Upper lobe of right lung (tissue), 1 donor: ENCODE measurements at places on chromosomes 5 and 9.

DNA sequence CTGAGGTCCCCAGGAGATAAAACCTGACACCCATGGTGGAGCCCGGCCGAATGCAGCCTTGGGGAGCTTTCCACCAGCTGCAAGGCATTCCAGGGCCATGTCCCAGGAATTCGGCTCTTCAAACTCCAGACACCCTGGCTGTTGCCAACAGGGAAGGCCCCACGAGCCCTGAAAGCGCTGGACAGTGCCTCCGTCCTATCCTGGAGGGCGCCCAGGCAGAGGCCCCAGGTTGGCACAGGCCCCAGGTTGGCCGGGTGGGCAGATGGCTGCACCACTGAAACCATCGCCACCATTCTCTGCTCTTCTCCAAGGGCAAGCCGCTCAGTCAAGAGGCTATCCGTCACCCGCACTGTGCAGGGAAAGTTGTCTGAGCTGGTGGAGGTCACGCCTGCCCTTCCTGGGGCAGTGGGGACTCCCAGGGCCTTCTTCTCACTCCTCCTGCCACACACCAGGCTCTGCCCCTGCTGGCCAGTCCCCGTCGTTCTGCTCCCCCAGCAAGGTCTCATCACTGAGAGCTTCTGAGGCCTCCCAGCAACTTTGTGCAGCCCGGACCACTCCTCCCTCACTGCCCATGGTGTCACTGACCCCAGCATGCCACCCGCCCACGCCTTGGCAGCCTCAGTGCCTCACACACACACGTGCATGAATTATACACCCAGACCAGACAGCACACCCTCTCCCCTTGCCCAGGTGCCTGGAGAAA lies 21.2 kb downstream of the SLC6A3 start:
- DNase-seq: peak; percentile 52

DNA sequence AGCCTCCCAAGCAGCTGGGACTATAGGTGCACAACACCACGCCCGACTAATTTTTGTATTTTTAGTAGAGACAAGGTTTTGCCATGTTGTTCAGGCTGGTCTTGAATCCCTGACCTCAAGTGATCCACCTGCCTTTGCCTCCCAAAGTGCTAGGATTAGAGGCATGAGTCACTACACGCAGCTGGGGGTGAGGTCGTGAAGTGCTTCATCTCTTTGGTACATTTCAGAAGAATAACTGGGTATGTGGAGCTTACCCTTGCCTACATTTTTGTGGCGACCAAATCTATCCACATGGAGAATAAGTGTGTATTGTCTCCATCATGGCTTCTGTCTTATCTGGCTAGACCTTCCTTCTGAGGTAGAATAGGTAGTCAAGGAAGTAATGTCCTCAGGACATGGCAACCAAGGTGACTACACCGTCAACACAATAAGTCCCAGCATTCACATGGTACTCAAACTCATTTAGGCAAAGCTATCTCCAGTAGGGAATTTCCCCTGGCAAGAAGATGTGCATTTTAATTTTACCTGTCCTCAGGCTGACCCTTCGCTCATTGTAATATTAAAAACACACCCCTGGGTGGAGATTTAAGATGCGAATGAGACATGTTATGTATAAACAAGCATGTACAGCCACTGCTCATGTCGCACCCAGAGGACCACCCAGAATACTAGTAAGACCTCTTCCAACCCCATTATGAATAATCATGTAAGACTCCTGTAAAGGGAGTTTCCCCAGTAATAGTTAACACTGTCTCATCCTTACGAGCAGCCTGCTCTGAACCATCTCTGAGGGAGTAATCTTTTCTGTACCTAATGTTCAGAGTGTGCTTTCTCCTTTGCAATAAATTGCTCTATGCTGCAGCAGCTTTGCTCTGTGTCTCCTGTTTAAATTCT lies 1173.2 kb downstream of the TAF11L14 start:
- no peak for DNase-seq

DNA sequence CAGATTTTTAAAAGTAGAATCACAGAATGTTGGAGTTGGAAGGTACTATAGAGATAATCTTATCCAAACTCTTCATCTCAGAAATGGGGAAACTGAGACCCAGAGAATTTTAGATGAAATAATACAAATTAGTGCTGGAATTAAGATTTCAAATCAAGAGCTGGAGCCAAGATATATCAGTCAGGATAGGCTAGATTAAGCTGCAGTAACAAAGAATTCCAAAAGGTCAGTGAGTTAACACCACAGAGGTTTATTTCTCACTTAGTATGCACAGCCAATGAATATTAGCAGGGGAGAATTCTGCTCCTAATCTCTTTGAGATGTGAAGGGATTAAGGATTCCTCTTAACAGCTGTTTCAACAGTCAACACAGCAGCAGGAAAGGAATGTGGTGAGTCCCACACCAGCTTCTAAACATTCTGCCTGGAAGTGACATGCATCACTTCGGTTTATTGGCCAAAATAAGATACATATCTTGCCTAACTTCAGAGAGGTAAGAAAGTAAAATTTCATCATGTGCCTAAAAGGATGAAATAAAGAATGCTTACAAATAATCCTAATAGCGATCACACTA lies 136.8 kb downstream of the FRMD3 start:
- no peak for DNase-seq

GRCh38 chr5:32765266-32765665 lies 54.1 kb downstream of the NPR3 start:
- no peak for DNase-seq

DNA sequence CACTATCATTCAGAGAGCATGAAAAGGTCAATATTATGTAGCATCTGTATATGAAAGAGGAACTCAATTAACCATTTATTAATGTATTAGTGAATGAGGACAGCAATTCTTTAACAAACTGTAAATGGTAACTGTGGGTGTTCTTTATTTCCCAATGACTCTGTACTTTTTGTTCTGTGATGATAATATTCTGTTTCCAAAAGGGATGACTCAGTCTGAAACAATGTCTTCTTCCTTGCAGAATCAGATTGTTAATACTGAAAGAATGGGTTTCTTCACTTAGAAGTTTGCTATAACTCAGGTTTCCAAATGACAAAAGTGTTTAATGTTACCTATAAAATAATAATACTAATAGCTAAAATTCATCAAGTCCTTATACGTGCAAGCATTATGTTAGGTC lies 1518.7 kb upstream of the WWC1 start:
- DNase-seq: no peak

GRCh38 chr9:18594837-18595236 lies 120.9 kb downstream of the ADAMTSL1 start:
- DNase-seq: no peak

GRCh38 chr5:115796656-115797055 lies 19.8 kb downstream of the CDO1 start:
- DNase-seq: no peak

DNA sequence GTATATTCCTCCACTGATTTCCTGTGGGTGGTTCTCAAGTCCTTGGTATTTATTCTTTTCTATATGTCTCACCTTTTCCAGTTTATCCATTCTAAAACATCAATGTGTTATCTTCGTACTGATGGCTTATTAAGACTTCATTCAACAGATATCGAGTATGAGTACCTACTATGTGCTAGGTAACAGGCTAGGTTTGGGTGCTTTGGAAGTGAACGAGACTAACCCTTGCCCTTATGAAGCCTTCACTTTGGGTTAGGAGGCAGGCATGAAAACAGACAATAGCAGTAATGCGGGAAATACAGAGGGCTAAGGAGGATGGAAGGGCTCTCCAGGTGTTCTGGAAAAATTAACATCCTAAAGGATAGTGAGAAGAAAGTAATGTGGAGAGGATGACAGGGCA lies 53.4 kb downstream of the AQP7 start:
- DNase-seq: no peak

GRCh38 chr5:73946278-73946677 lies 320.3 kb downstream of the ARHGEF28 start:
- DNase-seq: no peak

DNA sequence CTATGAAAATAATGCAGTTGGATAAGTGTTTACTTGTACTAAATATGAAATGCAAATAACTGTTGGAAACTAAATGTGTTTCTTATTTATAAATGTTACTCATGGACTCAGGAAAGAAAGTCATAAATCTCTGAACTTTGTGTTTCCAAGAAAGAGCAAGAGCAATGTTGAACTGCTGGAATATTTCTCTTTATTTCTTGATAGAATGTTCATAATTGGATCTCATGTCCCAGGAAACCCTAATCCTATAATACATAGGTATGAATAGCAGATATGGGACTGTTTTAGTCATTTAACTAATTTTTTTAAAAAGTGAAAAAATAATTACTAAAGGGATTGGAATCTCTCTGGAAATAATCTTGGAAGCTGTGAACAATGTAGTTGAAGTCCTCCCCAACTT lies 245.0 kb upstream of the ACTBL2 start:
- DNase-seq: no peak

DNA sequence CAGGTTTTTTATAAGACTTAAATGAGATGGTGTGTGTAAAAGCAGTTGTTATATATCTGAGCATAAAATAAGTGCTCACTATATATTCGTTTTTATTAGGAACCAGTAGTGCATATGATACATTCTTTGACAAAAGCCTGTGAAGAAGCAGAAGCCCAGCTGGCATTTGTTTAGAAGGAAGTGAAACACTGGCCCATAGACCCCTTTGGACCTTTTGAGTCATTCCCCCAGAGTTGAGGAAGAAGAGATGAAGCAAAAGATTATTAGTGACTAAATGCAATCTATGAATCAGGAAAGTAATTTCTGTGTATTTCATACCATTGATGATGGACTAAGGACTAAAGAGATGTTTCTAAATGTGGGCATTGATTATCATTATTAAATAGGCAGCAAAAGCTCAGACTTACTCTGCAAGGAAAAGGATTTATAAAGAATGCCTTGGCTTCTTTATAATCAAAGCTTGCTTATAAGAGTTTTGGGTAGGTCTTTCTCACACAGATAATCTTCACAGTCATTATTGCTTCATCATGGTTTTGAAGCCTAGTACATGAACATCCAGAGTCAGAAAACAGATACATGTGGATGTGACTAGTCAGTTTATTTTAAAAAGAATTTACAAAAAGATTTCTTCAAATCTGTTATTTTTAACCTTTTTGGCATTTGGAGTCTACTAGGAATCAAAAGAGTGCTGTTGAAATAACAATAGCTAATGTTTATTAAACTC lies 16.9 kb upstream of the FER start:
- DNase-seq: no peak

- DNase-seq: no peak
Observed at GRCh38 chr5:179054036-179054785, 6.0 kb upstream of the ZNF354C start.

GRCh38 chr9:99560561-99560960 lies 261.1 kb upstream of the NR4A3 start:
- DNase-seq: no peak

GRCh38 chr9:87722393-87723088 lies 3.4 kb upstream of the CTSL start:
- no peak for DNase-seq

GRCh38 chr9:115884846-115885245 lies 268.7 kb upstream of the PAPPA start:
- DNase-seq: no peak

GRCh38 chr9:592225-592624 lies 249.3 kb upstream of the DMRT1 start:
- DNase-seq: no peak

GRCh38 chr5:26582350-26583045 lies 455.9 kb downstream of the CDH9 start:
- DNase-seq: no peak

- no peak for DNase-seq
Observed at GRCh38 chr9:99253772-99254431, 31.8 kb downstream of the SEC61B start.

GRCh38 chr9:88344013-88344412 lies 44.2 kb upstream of the SPIN1 start:
- DNase-seq: no peak

GRCh38 chr5:103502662-103503061 lies 59.9 kb downstream of the NUDT12 start:
- no peak for DNase-seq

DNA sequence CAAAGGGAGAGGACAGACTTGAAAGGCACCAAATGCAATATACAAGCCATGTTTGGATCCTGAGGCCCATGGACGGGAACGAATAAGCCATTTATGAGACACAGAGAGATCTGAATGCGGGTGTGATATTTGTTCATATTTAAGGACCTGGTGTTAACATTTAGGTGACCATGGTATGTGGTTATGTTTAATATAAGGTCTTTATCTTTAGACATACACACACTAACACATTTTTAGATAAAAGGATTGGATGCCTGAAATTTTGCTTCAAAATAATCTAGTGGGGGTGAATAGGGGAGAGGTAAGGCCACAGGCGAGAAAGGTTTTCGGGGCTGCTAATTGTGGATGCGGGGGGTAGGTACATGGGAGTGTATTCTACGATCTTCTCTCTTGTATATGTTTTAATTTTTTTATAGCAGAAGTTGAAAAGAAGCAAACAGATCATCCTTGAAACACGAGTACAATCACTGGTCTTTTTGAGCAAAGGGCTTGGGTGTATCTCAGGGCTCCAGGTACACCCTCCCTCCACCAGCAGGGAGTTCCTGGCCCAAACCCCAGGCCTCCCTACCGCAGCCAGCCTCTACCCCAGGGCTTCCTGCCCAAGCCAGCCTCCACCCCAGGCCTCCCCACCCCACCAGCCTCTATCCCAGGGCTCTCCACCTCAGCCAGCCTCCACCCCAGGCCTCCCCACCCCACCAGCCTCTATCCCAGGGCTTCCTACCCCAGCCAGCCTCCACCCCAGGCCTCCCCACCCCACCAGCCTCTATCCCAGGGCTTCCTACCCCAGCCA lies 12.2 kb downstream of the AKNA start:
- no peak for DNase-seq

- peak; percentile 49 for DNase-seq
Observed at GRCh38 chr5:1288439-1289335, 6.2 kb downstream of the TERT start.

- no peak for DNase-seq
Observed at GRCh38 chr9:28832168-28832770, 1259.0 kb upstream of the C9orf72 start.

- DNase-seq: no peak
Observed at GRCh38 chr9:124869466-124869985, 7.6 kb downstream of the ARPC5L start.

DNA sequence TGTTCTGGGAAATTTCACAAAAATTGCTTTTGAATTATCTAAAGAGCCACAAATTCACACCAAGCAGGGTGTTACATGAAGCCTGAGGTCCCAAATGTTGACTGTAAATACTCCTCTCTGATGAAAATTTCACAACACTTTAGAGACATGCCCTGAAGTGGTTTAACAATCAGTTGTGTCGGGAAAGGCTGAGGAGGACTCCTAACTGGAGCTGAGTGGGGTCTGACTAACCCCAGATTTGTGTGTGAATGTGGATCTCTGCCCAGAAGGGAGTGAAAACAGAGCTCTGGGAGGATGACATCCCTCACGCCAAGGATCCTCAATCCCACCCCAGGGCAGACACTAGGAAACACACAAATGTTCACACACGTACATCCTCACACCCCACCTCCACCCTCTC lies 31.1 kb upstream of the GRXCR2 start:
- DNase-seq: no peak

GRCh38 chr9:37197158-37198038 lies 77.0 kb downstream of the ZCCHC7 start:
- DNase-seq: no peak

- no peak for DNase-seq
Observed at GRCh38 chr9:126838895-126839294, 21.5 kb upstream of the ZBTB34 start.
